ENCODE measurements at places on chromosomes 3 and 15. TPM values are rescaled to one million over a fixed set of nuclear protein-coding genes. Genes with fewer than 3 reads are reported as not detected.

NR2E3 gene
- 0.54 TPM for polyA plus RNA-seq

RASGRF1 gene
- 0.41 TPM for polyA plus RNA-seq

DNA sequence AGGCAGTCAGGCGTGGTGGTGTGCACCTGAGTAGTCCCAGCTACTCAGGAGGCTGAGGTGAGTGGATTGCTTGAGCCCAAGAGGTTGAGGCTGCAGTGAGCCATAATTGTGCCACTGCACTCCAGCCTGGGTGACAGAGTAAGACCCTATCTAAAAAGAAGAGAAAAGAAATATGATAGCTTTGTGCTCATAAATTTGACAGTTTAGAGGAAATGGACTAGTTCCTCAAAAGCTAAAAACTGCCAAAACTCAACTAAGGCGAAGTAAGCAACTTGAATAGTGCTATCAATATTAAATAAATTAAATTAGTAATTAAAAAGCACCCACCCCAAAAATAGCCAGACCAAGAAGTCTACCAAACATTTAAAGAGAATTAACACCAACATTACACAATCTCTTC is 24.5 kb upstream of the SLC15A2 start:
- no peak for DNase-seq

GRCh38 chr3:8441969-8442559 is 59.6 kb upstream of the LMCD1 start:
- peak; percentile 79 for DNase-seq

- DNase-seq, result no peak
Observed at GRCh38 chr3:55668359-55668758, 181.3 kb upstream of the WNT5A start.

DNA sequence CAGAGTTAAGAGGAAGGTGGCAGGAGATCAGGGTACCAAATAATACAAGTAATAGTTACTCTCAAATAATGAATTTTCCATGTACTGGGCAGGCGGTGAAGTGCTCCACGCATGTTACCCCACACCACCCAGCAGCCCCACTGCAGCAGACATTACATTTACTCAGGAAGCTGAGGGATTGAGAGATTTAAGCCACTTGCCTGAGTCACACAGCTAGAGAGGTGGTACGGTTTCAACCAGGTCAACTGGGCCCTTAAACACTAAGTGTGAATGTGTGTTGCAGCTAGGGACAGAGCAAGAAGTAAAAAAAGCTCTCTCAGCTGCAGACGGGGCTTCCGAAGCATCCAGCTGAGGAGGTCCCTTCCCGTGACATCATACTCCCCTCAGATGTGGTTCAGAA is 91.3 kb downstream of the PRICKLE2 start:
- no peak for DNase-seq

DNAH12 gene
- 0.94 TPM for polyA plus RNA-seq

SMCO1 gene
- polyA plus RNA-seq, result not detected

TM4SF1 gene
- 66.7 TPM for polyA plus RNA-seq

SCAP gene
- polyA plus RNA-seq, result 95.2 TPM

DNA sequence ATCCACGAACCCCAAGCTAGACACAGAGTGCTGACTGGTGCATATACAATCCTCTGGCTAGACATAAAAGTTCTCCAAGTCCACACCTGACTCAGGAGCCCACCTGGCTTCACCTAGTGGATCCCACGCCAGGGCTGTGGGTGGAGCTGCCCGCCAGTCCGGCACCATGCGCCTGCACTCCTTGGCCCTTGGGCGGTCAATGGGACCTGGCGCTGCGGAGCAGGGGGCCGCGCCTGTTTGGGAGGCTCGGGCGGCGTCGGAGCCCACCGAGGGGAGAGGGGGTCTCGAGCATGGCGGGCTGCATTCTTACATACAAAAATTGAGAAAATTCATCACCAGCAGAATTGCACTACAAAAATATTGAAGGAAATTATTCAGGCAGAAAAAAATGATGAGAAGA is 120.7 kb upstream of the FAN1 start:
- DNase-seq, result no peak

DUOXA1 gene
- 0.33 TPM for polyA plus RNA-seq

DNA sequence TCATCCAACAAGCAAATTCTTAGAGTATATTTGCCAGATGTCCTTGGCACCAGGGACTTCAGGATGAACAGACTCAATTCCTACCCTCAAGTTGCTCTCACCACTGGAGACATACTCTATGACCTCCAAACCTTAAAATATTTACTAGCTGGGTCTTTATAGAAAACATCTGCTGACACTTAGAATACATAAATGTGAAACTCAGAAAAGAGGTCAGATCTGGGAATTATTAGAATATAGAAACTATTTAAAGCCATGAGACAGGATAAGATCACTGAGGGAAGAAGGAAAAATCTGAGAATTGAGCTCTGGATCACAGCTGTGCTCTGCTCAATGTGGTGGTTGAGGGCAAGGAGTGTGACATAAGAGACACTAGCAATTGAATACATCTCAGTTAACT is 695.4 kb upstream of the UBE2E2 start:
- DNase-seq, result no peak

- peak; percentile 14 for DNase-seq
Observed at GRCh38 chr3:101940521-101941317, 91.4 kb downstream of the NFKBIZ start.

DNA sequence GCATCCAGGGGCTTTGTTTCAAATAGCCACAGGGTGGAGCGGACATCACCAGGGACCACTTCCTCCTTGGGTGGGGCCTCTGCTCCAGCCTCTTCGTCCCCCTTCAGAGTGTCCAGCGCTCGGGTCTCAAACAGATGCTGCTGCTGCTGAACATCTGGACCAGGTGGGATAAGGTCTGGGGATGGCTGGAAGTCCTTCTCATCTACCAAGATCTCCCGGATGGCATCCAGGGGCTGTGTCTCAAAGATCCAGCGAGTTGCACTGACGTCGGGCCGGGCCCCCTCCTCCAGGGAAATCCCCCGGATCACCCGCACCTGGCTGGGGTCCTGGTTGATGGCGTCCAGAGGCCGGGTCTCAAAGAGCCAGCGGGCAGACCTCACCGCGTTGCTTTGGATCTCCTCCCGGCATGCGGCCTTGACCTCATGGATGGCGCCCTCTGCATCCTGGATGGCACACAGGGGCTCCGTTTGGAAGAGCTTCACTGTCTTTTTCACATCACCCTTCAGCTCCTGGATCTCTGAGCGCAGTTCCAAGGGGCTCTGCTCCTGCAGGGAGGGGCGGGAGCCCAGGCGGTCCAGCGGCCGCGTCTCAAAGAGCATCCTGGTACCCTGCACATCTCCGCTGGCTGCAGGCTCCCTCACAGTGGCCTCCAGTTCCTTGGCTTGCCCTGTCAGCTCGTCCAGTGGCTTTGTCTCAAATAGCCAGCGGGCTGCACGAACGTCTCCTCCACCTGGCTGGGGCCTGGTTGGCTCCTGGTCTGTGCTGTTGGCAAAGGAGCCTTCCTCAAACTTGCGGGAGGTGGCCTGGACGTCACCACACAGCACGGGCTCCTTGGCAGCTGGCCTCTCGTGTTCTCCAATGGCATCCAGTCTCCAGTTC is 3.9 kb downstream of the XIRP1 start:
- DNase-seq, result no peak

EHHADH gene
- 28.9 TPM for polyA plus RNA-seq

GRCh38 chr3:138511945-138512344 is 77.5 kb downstream of the ESYT3 start:
- no peak for DNase-seq
